ENCODE measurements at places on chromosomes 2 and 18. TPM values are rescaled to one million over a fixed set of nuclear protein-coding genes. Genes with fewer than 3 reads are reported as not detected.
A peak's percentile ranks its signal among the peaks of the same experiment; 100 is the strongest.

The MBD1 gene
- 40.7 TPM for polyA plus RNA-seq

The SERPINB3 gene
- polyA plus RNA-seq, result not detected

The SPC25 gene
- polyA plus RNA-seq, result 5.7 TPM

The SNX17 gene
- 88.8 TPM for polyA plus RNA-seq

The C2orf68 gene
- polyA plus RNA-seq, result 51.0 TPM

The COL6A3 gene
- polyA plus RNA-seq, result 271 TPM

The UGT1A8 gene
- not detected for polyA plus RNA-seq

The CIB4 gene
- polyA plus RNA-seq, result not detected

The CCDC74A gene
- polyA plus RNA-seq, result 1.2 TPM

The UGT1A4 gene
- polyA plus RNA-seq, result not detected

The ANKRD30BL gene
- polyA plus RNA-seq, result not detected

The CFAP53 gene
- 0.22 TPM for polyA plus RNA-seq

The HADHA gene
- polyA plus RNA-seq, result 202 TPM

The CDH7 gene
- polyA plus RNA-seq, result 1.7 TPM

The UGT1A5 gene
- polyA plus RNA-seq, result not detected

DNA sequence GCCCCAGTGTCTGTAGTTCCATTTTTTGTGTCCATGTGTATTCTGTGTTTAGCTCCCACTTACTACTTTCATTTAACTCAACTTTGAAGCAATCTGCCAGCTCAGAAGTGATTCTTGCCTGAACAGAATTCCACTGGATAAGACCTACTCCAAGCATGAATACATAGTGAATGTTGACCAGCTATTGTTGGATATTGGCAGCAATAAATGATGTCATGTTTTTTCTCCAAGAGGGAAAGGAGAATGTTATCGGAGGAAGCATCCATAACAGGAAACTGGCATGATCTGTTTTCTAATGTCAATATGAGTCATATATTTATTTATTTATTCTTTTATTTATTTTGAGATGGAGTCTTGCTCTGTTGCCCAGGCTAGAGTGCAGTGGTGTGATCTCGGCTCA, 36.8 kb upstream of the TRAPPC8 start:
- no peak for DNase-seq

GRCh38 chr2:85695121-85695520, 963 bp downstream of the GNLY start:
- no peak for DNase-seq

GRCh38 chr2:43199492-43200488, 26.6 kb downstream of the ZFP36L2 start:
- DNase-seq, result no peak

DNA sequence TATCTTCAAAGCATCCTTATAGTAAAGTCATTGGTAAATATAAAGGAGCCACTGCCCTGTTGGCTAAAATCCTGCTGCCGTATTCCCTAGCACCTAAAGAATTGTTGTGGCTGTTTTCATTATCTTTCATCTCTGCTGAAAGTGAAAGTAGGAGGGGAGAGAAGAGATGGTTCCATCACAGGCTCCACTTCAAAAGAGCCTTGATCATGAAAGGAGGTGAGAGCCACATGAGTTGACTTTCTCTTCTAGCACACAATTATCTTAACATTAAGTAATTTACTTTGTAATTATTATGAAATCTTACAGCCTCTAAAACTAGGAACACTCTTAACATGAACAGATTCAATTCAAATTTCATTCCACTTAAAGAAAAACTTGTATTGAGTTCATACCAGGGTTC, 1050.9 kb upstream of the LRRTM1 start:
- DNase-seq, result no peak

DNA sequence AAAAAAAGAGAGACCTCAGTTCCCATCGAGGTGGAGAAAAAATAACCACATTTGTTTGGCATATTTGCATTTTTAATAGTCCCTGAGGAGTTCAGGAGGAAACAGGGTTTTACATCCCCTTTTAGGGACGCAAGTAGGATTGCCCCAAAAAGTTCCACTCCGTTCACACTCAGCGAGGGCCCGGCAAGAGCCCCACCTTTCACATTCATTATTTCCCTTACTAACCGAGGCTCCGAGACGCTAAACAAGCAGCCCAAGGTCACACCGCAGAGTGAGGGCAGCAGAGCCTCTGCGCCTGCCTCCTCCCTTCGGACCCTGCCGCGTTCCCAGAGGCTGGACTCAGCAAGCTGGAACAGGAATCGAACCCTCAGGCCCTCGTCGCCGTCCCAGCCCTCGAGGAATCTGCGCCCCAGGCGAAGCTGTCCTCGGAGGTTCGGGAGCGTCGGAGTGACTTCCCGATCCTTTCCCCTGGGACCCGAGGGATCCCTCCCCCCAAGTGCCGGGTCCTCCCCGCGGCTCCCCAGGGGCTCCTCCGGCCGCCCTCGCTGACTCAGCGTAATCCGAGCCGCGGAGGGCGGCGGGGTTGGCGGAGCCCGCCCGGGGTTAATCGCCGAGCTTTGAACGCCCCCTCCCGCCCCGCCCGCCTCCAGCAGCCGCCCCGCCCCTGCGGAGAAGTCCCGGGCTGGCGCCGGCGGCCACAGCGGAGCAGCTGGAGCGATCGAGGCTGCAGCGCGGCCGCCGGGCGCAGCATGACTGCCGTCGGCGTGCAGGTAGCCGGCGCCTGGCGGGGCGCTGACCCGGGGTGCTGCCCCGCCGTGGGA, at the start of gene TMEM37:
Gene TMEM37, plus strand, starts transcription at position 700 of the 821 bp plus-strand sequence. Its CDS starts 50 bp downstream, at position 750.
- peak; percentile 72 for DNase-seq

DNA sequence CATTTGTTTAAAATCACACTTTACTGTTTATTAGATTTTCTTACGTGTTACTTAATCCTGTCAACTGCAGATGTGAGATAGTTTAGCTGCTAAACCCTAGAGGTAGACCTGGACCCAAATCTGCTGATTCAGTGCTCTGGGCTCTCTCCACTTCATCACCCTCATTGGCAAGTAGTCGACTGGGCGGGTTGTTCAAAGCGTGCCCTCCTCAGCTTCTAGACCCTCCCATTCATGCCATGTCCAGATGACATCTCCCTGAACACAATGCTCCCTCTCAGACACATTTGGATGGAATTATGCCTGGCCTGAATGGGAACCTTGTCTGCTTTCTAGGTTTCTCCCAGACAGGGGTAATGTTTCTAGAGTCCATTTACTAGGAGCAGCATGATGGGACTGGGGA, 43.7 kb downstream of the RPIA start:
- no peak for DNase-seq

GRCh38 chr18:3857544-3857943, 407.6 kb downstream of the TGIF1 start:
- DNase-seq, result no peak

GRCh38 chr2:2586068-2586776, 255.1 kb upstream of the MYT1L start:
- no peak for DNase-seq

DNA sequence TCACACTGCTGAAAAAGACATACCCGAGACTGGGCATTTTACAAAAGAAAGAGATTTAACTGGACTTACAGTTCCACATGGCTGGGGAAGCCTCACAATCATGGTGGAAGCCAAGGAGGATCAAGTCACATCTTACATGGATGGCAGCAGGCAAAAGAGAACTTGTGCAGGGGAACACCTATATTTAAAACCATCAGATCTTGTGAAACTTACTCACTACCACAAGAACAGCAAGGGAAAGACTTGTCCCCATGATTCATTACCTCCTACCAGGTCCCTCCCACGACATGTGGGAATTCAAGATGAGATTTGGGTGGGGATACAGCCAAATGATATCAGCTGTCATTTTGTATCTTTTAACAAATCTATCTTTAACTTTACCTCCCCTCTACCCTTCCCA, 251.1 kb upstream of the RASGRP3 start:
- no peak for DNase-seq

- DNase-seq, result no peak
These were observed 32.1 kb downstream of the CLASP1 start for GRCh38 chr2:121617042-121617599.

DNA sequence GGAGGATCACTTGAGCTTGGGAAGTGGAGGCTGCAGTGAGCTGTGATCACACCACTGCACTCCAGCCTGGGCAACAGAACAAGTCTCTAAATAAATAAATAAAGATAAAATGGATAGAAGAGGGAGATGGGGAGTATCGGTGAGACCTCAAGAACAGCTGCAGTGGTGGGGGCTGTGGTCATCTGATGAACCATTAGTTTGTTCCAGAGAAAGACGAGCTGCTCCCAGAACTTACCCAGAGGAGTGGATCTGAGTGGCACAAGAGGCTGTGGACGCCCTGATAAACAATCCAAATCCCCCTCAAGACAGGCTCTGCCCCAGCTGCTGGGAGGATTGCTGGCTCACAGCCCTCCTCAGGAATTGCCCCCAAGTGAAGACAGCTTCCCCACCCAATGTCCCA, 26.7 kb downstream of the TMEM127 start:
- no peak for DNase-seq

DNA sequence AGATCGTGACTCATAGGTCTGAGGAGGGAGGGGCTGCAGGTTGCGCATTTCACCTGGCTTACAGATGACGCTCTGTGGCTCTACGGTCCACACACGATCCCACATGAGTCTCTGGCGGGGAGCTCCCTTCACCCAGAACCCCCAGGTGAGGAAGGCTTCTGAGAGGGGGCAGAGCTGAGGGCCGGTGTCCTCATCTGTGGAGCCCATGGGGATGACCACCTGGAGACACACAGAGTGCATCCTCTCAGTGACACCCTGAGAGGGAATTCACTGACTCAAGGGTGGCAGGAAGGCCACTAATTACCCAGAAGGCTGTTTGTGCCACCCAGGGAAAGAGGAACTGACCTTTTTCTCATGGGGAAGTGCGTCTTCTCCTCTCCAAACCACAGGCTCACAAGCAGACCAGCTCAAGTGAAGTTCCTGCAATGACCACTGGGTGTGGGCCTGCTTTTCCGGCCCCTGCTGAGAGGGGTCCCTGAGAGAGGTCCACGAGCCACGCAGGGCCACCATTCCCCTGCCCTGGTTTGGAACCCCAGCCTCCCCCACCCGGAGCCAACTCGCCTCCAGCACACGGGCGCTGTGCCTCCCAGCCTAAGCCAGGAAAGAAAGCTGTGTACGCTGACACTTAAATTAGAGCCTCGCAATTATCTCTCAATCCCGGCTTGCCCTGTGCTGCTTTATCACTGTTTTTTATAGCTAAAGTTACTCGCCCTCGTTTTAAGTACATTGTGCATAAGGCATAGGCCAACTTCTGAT, 114.1 kb downstream of the BCL11A start:
- no peak for DNase-seq

- no peak for DNase-seq
These were observed 373 bp upstream of the MTHFD2 start for GRCh38 chr2:74198023-74198460.

DNA sequence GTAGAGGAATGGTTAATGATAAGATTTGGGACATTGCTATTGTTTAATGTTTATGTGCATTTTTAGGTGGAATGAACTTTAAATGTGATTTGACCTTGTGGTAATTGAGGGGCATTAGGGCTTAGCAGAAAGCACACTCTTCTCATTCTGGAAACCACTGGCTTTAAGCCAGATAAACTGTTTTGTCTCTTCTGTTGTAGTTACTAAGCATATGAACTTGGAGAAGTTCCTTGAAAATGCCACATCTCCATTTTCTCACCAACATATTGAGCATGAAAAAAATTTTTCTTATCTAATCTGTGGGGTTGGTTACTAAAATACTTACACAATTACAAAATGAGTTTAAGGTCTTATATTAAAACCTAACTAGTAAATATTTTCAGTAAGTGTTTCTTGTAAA, 70.8 kb upstream of the FSHR start:
- DNase-seq, result no peak

- no peak for DNase-seq
These were observed 147.7 kb downstream of the TSN start for GRCh38 chr2:121903037-121903689.

DNA sequence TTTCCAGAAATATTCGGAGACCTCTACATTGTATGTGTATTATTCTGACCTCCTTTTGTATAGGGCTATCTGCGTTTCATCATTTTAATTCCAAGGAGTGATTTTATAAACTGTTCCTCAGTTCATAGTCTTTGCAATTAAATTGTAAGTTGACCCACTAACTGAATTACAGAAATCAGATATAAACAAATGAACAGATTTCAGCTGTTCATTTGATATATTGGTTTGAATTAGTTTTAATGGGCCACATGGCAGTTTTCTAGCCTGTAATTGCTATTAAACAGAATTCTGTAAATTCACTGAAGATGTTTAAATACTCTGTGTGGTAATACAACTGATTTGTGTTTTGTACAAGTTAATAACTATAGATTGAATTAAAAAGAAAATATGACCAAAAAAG, 346.4 kb upstream of the VWC2L start:
- no peak for DNase-seq

DNA sequence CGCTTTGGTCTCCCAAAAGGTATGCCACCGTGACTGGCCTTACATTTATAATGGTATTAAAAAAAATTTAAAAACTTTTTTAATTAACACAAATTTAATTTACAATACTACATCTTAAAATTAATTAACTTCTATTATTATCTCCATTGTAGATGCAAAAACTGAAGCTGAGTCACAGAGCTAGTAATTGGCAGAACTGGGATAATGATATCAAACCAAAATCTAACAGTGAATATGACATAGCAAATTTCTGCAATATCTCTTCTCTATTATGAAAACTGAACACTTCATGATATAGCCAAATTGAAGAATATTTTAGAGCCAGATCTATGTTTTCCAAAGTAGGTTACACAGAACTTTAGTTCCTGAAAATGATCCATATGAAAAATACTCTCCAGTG, 66.4 kb upstream of the CHAC2 start:
- DNase-seq, result no peak

GRCh38 chr2:238599549-238600505, 173.1 kb downstream of the ASB1 start:
- no peak for DNase-seq

GRCh38 chr18:49170925-49171505, 220.2 kb upstream of the SMAD7 start:
- peak; percentile 51 for DNase-seq

DNA sequence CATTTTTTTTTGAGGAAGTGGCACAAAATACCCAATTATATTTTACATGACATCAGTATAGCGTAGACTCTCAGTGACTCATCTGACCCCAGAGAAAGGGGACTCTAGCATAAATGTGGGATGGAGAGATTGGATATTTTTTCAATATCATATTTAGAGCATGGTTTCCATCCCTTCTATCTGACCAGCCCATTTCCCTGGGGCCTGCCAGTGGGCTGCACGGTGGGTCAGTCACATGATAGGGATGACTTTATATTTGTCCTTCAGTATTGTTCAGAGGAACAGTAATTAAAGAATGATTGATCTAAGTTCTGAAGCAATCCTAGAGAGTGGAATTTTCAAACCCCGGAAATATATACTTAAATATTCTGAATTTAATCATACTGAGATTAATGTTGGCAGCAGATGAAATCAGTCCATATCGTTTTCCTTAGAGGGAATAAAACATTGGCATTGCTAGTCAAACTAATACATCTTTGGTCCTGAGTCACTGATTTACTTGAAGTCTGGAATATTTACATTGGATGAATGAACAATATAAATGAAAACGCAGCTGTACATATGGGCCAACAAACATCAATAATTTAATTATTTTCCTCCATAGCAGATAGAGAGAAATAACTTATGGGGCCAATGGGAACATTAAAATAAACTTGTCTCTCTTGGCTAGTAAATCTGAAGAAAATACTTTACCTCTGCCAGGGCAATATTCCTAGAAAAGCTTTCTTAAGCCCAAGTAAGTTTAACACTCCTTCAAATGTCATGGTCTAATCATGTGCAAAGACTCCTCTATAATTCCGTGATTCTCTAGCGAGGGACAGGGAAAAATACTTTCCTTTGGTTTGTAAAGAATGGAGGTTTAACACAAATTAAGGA, 563.6 kb upstream of the PKDCC start:
- DNase-seq, result peak; percentile 69

- no peak for DNase-seq
These were observed 149.7 kb upstream of the ZNF236 start for GRCh38 chr18:76672627-76673026.

Data from muscle of back (tissue), 13 donors.